Caudate nucleus (tissue), 63 donors: ENCODE measurements at places on chromosomes 7 and 10.

DNA sequence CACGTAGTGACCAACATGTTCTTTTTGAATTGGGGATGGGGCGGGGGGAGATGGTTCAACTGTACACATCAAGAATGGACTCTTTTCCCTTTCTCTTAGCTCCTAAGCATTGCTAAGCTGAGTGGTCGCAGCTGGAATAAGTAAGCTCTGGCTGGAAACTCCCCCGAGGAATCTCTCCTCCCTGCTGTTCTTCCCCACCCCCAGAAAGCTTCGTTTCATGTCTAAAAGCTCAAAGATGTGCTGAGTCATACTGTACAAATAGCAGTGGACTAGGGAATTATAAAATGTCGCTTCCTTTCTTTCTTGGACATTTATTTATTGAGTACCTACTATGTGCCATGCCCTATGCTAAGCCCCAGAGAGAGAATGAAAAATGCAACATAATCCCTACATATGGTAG lies 191.1 kb upstream of the ADO start:
- DNase-seq: no peak

DNA sequence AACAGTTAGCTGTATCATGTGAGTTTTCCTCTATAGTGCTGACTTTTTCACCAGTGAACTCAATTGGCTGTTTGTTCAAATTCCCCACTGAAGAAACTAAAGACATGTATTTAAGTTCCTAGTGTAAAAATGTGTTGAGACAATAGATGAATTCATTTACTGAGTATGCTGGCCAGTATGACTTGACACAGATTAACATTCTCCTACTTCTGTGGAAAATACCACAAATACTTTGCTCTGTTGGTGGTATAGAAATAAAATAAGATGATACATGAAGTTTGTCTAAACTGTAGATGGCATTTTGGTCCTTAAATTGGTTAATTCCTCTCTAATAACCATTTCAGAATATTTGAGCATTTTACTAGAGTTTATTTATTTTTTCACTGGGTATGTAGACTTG lies 227.7 kb upstream of the TEX47 start:
- no peak for DNase-seq

GRCh38 chr10:52257692-52258075 lies 56.4 kb upstream of the DKK1 start:
- DNase-seq: no peak

DNA sequence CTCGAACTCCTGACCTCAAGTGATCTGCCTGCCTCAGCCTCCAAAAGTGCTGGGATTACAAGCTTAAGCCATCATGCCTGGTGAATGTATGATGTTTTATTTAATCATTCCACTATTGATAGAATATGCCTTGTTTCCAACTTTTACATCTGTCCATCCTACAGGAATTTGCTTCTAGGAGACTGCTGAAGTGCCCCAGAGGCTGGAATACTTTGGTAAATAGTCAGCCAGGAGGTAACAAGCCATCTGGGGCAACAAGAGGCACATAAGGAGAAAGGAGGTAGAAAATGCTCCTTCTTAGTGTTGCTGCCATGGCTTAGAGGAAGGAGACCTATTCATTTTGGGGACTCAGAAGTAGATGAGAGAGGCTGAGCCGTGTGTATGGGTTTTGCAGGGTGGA lies 14.8 kb downstream of the PLCE1 start:
- no peak for DNase-seq

GRCh38 chr7:65953890-65954450 lies 28.0 kb downstream of the GUSB start:
- peak; percentile 4 for DNase-seq

DNA sequence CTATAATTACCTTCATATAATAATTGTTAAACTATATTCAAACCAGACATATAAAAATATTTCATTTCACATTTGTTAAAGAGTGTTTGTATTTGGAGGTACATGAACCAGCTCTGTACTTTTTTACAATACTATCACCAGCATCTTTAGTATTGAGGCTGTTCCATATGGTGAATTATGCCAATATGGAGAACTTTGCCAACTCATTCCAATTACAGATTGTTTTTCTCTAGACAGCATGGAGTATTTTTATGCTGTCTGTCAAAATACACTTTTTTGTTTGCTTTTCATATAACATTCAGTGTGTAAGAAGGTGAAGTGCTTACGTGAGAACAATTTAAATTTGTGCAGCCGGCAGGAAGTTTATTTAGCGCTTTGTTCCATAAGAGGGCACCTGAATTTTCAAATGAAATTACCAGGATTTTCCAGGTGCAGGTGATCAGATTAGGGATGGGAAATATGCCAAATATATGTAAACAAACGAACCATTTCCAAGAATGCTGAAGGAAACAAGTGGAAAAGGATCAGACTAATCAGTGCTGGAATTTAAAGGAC lies 54.9 kb downstream of the SEMA3E start:
- DNase-seq: no peak

DNA sequence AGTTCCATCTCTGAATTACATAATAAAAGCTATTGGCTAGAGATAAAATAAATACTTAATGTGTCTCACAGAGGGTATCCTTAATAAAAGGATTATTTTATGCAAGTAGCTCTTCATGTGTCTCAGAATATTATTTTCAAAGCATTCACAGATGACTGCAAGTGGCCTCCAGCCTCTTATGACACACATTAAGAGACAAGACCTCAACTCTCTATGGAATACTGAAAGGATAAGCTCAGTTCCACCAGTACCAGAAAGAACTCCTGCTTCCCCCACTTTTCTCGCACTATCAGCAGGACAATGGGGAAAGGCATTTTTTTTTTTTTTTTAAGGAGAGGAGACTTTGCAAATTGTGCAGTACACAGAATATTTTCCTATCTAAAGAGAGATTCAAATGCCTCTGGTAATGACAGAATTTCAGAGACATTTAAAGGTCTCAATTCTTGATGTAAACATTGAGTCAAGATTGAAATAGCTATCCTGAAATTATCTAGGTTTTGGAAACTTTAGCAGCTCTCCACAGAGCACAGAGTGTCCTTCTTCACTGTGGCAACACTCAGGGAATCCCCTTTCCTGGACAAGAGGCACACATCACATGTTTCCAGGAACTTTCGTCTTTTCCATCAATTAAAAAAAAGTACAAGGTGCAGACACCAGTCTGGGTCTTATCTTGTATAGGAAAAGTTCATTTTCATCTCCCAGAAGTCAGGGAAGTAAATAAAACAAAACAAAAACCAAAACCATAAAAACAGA lies 122.0 kb upstream of the ANK3 start:
- no peak for DNase-seq

DNA sequence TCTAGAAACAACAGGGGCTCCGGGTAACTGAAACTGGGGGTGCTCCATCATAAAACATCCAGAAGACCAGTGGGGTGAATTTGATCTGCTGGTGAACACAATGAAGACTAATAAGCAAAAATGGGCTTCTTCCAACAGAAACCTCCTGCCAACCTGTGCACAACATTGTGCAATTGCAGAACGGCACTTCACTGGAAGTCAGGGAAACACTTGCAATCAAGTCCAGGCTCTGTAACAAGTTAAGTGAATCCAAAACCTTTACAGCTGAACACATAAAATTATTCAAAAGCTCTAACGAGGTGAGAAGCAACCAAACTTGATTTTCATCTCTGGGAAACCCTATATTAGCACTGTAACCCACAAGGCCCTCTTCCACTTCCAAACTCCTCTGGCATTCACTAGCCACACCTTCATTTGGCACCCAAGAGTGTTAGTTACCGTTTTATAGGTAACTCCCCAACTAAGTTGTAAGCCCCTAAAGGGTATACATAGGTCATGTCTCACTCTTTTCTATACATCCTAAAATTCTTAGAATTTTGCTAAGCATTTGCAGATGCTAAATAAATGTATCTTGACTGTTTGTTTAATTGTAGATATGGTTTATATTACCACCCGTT lies 22.0 kb downstream of the IMMP2L start:
- DNase-seq: no peak

- no peak for DNase-seq
These were observed 87.5 kb downstream of the ATXN7L1 start for GRCh38 chr7:105788816-105789349.

- DNase-seq: no peak
These were observed 55.7 kb downstream of the PDGFA start for GRCh38 chr7:463817-464453.

DNA sequence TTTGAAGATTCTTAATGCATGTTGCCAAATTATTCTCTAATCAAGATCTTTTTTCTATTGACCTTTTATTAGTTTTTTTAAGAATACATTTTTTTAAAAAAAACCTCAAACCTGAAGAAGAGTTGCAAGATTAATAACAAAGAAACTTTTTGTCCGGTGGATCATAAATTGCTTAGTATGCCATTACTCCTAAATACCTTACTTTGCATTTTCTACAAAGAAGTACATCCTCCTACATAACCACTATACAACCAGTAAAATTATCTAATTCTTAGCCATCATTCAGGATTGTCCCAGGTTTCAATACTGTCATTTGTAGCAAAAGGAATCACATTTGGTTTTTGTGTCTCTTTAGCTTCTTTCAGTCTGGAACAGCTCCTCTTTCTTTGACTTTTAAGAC lies 77.9 kb downstream of the SRI start:
- DNase-seq: no peak

DNA sequence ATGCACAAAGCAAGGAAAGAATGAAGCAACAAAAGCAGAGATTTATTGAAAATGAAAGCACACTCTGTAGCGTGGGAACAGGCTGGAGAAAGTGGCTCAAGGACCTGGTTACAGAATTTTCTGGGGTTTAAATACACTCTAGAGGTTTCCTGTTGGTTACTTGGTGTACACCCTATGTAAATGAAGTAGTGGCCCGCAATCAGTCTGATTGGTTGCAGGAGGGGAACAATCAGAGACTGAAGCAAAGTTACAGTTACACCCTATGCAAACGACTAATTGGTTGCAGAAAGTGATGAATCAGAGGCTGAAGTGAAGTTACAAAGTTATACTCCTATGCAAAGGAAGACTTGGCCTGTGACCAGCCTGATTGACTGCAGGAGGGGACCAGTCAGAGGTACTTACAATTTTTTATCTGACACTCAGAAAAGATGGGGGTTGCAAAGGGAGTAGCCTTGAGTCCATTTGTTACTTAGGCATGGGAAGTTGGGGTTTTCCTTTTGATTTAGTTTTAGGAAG lies 3.6 kb upstream of the MTPN start:
- DNase-seq: no peak

DNA sequence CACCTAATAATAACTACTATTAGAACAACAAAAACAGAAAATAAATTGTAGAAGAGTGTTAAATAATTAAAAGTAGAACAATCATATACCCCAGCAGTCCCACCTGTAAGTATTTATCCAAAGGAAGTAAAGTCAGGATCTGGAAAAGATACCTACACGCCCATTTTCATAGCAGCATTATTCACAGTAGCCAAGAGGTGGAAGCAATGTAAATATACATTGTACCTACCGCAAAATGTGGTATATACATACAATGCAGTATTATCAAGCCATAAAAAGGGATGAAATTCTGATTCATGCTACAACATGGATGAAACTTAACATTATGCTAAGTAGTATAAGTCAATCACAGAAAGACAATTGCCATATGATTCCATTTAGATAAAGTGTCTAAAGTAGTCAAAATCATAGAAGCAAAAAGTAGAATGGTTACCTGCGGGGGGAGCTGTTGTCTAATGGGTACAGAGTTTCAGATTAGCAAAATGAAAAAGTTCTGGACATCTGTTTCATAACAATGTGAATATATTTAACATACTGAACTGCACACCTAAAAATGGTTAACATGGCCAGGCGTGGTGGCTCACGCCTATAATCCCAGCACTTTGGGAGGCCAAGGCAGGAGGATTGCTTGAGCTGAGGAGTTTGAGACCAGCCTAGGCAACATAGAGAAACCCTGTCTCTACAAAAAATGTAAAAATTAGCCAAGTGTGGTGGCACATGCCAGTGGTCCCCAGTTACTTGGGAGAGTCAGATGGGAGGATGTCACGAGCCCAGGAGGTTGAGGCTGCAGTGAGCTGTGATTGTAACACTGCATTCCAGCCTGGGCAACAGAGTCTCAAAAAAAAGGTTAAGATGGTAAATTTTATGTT lies 6.0 kb upstream of the TMED4 start:
- no peak for DNase-seq

DNA sequence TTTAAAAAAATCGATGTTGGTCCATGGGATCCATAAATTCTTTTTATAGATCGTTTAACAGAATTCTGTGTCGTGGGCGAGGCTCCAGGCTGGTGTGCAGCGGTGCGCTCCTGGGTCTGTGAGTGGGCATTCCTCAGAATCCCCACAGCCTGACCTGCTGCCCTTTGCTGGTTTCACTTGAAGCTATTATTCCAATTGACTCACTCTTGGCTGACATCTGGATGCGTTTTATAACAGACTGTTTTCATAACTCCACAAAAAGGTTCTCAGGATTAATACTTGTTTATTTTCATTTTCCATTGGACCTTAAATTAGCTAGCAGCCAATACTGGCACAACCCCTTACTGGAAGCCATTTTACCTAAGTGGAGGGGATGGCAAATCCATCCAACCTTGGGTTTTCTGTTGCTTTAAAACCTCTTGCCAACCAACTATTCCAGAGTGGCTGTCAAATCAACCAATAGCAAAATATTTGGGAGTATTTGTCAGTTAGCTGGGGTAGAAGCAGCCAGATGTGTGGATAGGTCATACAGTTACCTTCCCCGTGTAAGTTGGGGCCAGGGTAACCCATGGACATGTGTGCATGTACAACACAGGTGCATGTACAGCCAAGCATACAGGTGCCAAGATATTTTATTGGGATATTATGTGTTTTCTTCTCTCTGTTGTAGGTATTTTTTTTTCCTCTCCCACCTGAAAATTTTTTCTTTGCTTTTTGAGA lies 160.7 kb upstream of the ZNF32 start:
- DNase-seq: no peak

DNA sequence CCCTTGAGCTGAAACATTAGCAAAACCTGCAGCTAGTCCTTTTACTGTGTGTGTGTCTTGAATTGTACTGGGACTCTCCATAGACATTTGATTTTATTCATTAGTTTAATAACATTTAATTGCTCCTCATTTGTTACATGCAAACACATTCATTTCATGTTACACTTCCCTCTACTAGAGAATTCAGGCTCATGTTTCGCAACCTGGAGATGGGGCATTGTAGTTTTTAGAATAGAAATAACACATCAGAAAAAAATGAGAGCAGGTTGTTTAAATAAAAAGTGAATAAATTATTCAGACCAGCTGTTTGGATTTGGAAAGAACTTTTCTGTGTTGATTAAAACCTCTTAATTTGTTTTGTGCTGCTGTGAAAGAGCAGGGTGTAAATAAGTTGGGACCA lies 243.9 kb downstream of the ETV1 start:
- no peak for DNase-seq

DNA sequence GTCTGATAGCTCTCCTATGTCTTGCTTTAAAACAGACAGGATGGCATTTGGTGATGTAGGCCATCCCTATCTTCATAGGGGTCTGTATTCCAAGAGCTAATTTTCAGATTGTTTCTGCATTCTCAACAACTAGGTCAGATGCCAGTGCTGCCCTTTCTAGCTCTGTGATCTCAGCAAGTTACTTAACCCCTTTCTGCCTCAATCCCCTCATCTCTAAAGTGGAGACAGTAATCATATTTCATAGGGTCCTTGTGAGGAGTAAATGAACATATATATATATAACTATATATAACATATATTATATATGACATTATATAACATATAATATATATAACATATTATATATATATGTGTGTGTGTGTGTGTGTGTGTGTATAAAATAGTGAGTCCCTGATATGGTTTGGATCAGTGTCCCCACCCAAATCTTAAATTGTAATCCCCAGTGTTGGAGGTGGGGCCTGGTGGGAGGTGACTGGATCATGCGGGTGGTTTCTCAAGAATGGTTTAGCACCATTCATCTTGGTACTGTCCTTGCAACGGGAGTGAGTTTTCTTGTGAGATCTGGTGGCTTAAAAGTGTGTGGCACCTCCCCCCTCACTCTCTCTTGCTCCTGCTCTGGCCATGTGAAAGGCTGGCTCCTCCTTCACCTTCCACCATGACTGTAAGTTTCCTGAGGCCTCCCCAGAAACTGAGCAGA lies 45.2 kb downstream of the HIPK2 start:
- no peak for DNase-seq
